Kidney (tissue), 22 donors: ENCODE measurements at places on chromosomes 7 and 10. TPM values are rescaled to one million over a fixed set of nuclear protein-coding genes. Genes with fewer than 3 reads are reported as not detected.
A peak's percentile ranks its signal among the peaks of the same experiment; 100 is the strongest.

DNA sequence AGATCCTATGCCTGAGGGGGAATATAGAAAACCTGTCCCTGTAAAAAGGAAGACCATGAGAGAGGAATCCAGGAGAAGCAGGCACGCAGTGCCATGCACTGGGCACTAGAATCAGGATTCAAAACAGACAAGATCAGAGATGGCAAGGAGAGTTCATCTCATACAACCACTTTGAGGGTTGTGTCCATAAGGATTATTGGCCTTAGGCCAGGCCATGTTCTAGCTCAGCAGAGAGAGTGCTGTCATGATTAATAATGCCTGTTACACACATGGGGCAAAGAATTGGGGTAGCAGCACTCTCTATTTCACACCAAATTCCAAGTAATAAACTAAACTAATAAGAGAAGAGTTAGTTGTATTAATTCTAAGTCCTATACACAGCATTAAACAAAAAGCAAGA is 29.1 kb downstream of the EZH2 start:
- no peaks in the 10 kb centered on the region for H3K27me3 ChIP-seq
- DNase-seq = no peak
- H3K4me3 ChIP-seq = no peak overlapping the region
- no peaks in the 10 kb centered on the region for H3K36me3 ChIP-seq
- no peaks in the 10 kb centered on the region for H3K4me1 ChIP-seq

DNA sequence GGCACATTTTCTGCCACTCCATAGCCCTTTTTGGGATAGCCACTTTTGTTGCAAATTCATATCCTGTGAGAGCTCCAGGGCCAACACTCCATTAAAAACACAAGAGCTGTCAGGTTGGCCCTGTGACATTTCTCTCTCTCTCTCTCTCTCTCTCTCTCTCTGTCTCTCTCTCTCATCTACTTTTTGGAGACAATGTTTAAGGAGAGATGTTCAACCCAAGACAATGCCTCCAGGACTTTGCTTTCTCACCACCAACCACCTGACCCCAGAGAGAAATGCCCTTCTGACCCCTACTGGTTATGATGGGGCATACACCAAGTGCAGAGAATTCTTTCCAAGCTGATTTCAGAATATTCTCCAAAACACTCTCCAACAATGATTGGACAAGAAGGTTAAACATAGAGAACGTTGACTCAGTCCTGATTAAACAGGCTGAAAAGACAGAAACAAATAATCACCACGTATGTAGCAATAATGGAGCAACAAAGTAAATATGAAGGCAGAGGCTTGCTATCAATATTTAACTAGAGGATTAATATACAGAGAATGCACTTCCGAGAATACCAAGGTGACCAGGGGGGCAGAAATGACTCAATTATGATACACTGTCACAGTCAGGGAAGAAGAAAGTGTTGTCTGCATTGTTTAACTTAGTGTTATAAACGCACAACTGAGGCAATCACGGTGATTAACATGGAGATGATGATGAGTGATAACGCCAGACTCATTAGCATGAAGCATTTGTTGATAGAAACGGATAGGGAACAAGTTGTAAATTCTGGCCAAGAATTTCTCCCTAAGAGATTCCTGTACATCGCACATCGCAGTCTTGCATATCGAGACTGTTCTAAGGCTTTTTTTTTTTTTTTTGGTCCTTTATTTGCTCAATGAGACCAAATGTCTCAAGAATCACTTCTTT is 178.5 kb downstream of the NRP1 start:
- no peaks in the 10 kb centered on the region for H3K36me3 ChIP-seq
- no peaks in the 10 kb centered on the region for H3K4me1 ChIP-seq
- DNase-seq = no peak

DNA sequence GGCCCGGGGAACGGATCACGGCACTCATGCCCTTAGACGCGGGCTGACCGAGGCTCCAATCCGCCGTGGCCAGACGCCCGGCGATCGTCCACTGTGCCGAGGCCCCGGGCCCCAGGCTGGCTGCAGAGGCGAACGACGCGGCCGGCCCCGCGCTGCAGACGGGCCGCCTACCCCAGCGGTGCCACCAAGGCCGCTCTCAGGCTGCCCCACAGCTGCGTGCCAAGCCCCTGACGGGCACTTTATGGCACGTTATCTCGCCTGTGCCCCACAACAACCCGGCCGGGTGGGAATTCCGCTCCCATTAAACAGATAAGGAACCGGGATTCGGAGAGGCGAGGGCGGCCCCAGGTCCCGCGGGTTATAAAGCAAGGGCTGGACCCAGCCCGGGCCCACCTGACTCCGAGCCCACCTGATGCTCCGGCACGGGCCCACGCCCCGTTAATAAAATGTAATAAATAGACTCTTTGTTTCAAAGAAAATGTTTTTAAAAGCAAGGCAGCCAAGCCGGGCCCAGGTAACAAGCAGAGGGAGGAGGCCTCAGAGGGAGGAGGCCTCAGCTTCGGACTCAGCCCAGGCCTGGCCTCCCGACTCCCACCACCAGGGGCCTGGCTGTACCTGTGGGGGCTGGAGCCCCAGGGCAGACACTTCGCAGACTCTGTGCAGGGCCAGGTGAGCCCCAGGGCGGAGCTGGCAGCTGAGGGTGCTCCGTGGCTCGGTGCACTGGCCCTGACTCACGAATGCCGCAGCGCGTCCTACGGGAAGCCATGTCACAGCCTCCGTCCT is 79.7 kb downstream of the FOXL3 start:
- no peak overlapping the region for H3K4me3 ChIP-seq
- H3K27ac ChIP-seq = no peak overlapping the region
- no peak for DNase-seq
- H3K27me3 ChIP-seq = no peaks in the 10 kb centered on the region
- H3K36me3 ChIP-seq = no peaks in the 10 kb centered on the region

GRCh38 chr10:49144058-49144720 is 10.4 kb upstream of the FAM170B start:
- H3K4me1 ChIP-seq = peaks cover 2% of the 10 kb centered on the region
- DNase-seq = peak; percentile 41
- no peaks in the 10 kb centered on the region for H3K27me3 ChIP-seq
- H3K27ac ChIP-seq = no peak overlapping the region

DNA sequence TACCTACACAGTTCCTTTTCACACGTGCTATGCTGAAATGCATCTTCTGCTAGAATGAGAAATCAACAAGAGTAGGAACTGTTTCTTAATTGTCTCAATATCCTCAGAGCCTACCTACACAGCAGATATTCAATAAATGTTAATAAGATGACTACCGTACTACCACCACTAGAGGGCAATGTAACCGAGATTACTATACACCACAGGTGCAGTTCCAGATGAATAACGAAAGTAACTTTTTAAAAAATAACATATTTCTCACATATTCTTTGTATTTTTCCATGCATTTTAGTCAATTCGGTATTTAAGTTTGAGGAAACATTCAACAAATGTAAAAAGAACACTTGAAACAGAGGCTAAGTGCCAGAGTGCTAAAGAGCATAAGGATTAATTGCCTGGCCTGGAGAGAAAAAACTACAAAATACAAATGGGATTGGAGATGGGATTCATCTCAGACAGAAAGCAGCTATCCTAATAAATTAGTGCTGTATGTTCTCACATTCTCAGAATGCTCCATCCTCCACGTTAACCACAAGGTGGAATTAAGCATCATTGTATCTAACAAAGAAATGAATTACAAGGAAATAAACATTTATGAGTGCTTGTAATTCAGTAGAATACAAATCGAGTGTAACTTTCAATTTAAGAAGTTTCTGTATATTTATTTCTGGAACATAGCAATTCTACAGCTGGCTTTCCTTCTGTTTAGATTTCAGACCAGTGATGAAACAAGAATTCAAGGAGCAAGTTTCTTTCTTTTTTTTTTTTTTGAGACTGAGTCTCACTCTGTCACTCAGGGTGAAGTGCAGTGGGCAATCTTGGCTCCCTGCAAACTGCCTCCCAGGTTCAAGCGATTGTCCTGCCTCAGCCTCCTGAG is 20.3 kb upstream of the HECTD2 start:
- H3K36me3 ChIP-seq = no peaks in the 10 kb centered on the region
- peak; percentile 82 for DNase-seq
- no peak overlapping the region for H3K4me3 ChIP-seq
- H3K4me1 ChIP-seq = no peaks in the 10 kb centered on the region

- peaks cover 2% of the 10 kb centered on the region for H3K27me3 ChIP-seq
- peak overlapping the region; percentile 63 for H3K27ac ChIP-seq
- H3K4me3 ChIP-seq = peak overlapping the region; percentile 42
- no peaks in the 10 kb centered on the region for H3K4me1 ChIP-seq
Measured at GRCh38 chr7:26856176-26856985, 8.0 kb downstream of the SKAP2 start.

DNA sequence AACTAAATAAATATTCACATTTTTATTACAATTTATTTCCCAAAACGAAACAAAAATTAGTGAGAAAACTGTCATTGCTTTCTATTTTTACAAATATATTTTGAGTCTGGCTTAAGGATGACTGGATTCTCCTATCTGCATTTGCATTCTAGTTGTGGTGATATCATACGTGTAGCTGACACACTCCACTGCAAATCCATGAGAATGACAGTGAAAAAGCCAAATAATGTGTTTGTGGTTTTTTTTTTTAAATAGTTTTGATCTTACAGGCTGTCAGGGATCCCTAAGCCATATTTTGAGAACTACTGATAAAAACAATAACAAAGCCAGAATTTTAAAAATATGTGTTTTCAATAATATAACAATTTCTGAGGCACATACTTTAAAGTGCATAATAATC is 5.8 kb upstream of the STAMBPL1 start:
- no peak overlapping the region for H3K27ac ChIP-seq
- peaks cover 3% of the 10 kb centered on the region for H3K27me3 ChIP-seq
- no peak overlapping the region for H3K4me3 ChIP-seq
- H3K4me1 ChIP-seq = no peaks in the 10 kb centered on the region
- H3K36me3 ChIP-seq = no peaks in the 10 kb centered on the region
- no peak for DNase-seq

OR9A2 gene
- total RNA-seq = not detected

GHRHR gene
- total RNA-seq = not detected

CHRM2 gene
- not detected for total RNA-seq

ANXA8 gene
- 0.16 TPM for total RNA-seq

CNNM2 gene
- total RNA-seq = 10.9 TPM
